Psoas muscle (tissue), 8 donors: ENCODE measurements at places on chromosomes 2 and 18.
A peak's percentile ranks its signal among the peaks of the same experiment; 100 is the strongest.

DNA sequence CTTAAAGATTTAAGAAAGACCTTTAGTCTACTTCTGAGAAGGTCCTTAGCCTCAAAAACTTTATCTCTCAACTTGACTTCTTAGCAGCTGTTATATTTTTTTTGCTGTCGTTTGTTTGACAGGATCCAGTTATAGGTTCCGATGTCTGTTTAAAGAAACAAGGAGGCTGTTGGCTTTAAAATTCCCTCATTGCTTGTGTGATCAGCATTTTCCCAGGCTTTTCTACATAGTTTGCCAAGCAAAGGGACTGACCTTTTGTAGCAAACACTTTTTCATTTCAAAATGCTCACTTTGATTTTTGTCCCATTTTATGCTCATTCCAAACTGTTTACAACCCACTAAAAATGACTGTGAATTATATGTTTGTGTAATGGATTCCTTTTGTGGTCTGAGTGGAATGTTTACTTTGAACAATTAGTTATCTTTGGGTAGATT lies 394.9 kb downstream of the ARHGAP15 start:
- no peak overlapping the region for H3K4me3 ChIP-seq
- H3K4me1 ChIP-seq, result no peaks in the 10 kb centered on the region
- no peaks in the 10 kb centered on the region for H3K36me3 ChIP-seq
- DNase-seq, result no peak

DNA sequence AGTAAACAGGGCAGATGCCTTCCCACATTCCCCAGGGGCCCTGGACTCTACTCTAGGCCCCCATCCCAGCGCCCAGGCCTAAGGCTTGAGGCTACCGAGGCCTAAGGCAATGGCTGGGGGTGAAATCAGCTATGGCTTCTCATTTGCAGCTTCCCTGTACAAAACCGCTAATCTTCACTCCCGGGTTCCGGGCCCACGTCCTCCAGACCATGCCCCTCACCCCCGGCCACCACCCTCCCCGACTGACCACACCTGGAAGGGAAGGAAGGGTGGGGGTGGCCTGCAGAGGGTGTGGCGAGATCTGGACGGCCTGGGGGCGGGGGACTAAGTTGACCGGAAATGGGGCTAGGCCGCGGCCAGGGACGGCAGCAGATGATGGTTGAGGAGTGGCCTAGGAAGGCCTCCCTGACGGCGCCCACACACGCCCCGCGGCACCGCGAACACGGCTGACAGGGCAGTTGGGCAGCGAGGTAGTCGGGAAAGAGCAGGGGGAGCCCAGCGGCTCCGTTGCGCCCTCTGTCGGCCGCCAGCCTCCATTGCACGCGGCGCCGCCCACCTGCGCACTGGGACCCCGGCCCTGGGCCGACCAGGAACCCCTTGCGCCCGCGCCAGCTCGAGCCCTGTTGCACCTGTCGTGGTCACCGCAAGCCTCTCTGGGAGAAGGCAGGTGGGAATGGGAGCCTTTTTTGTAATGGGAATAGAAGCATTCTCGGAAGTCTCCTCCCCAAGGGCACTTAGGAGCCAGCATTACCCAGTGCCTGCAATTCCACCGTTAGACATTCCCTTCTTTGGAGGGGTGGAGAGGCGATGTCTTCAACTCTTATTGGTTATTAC lies 117.1 kb upstream of the STPG4 start:
- peak; percentile 85 for DNase-seq
- no peaks in the 10 kb centered on the region for H3K36me3 ChIP-seq
- peak overlapping the region; percentile 49 for H3K4me3 ChIP-seq
- H3K4me1 ChIP-seq, result peaks cover 34% of the 10 kb centered on the region
- peak overlapping the region; percentile 95 for H3K27ac ChIP-seq

- peak within 1 kb of the TSS; percentile 76 for H3K4me3 ChIP-seq
- H3K27me3 ChIP-seq, result no peaks in the 10 kb centered on the region
- H3K36me3 ChIP-seq, result no peaks in the 10 kb centered on the region
- no peaks in the 10 kb centered on the region for H3K4me1 ChIP-seq
- DNase-seq, result peak; percentile 79
These were observed at the start of the genes PECR and TMEM169 for GRCh38 chr2:216081487-216082116. PECR (minus strand) TSS chr2:216081809; CDS start chr2:216081741, 68 bp downstream. TMEM169 (plus strand) TSS chr2:216081919; CDS start chr2:216095964, 14,045 bp downstream.

GRCh38 chr18:36323421-36323820 lies 25.9 kb downstream of the FHOD3 start:
- H3K36me3 ChIP-seq, result no peaks in the 10 kb centered on the region
- H3K4me3 ChIP-seq, result no peak overlapping the region
- no peaks in the 10 kb centered on the region for H3K27me3 ChIP-seq
- DNase-seq, result no peak
- no peaks in the 10 kb centered on the region for H3K4me1 ChIP-seq
- H3K27ac ChIP-seq, result no peak overlapping the region

GRCh38 chr2:137964066-137964858 lies at the start of gene HNMT:
HNMT (plus strand) TSS chr2:137964473; CDS start chr2:137964492, 19 bp downstream.
- peak; percentile 19 for DNase-seq
- no peaks in the 10 kb centered on the region for H3K4me1 ChIP-seq
- no peaks in the 10 kb centered on the region for H3K36me3 ChIP-seq
- peak within 1 kb of the TSS; percentile 64 for H3K4me3 ChIP-seq

DNA sequence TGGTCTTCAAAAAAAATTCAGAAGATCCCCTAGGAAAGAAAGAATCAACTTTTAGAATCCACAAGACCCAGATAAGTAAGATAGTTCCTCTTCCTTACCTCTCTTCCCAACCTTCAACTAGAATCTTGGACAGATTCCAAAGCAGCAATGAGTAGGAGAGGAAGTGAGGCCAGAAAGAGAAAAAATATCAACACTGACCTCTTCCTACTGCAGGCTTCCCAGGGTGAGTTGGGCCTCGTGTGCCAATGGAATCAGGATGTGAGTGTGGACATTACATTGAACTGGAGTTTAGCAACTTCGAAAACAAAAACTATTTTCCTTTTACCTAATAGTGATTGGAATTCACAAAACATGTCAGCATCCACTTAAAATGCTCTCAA lies 102.5 kb upstream of the PIEZO2 start:
- no peaks in the 10 kb centered on the region for H3K27me3 ChIP-seq
- H3K4me1 ChIP-seq, result no peaks in the 10 kb centered on the region
- no peaks in the 10 kb centered on the region for H3K36me3 ChIP-seq
- no peak overlapping the region for H3K4me3 ChIP-seq

- H3K27me3 ChIP-seq, result no peaks in the 10 kb centered on the region
- H3K4me1 ChIP-seq, result no peaks in the 10 kb centered on the region
- H3K27ac ChIP-seq, result no peak overlapping the region
- no peaks in the 10 kb centered on the region for H3K36me3 ChIP-seq
- no peak overlapping the region for H3K4me3 ChIP-seq
These were observed 274.2 kb upstream of the LRATD1 start for GRCh38 chr2:14358339-14358738.

- no peaks in the 10 kb centered on the region for H3K36me3 ChIP-seq
- no peaks in the 10 kb centered on the region for H3K4me1 ChIP-seq
- H3K4me3 ChIP-seq, result no peak overlapping the region
- no peaks in the 10 kb centered on the region for H3K27me3 ChIP-seq
- DNase-seq, result no peak
These were observed 81.2 kb downstream of the TSN start for GRCh38 chr2:121836611-121837010.

GRCh38 chr18:24397694-24398368 lies at the start of gene OSBPL1A:
OSBPL1A (minus strand) TSS chr18:24397824; CDS start chr18:24377533, 20,291 bp downstream.
- peak within 1 kb of the TSS; percentile 67 for H3K27ac ChIP-seq
- peak; percentile 93 for DNase-seq
- H3K4me1 ChIP-seq, result no peaks in the 10 kb centered on the region
- H3K27me3 ChIP-seq, result peaks cover 9% of the 10 kb centered on the region
- no peaks in the 10 kb centered on the region for H3K36me3 ChIP-seq

- no peaks in the 10 kb centered on the region for H3K27me3 ChIP-seq
- no peak for DNase-seq
- no peak overlapping the region for H3K4me3 ChIP-seq
- H3K27ac ChIP-seq, result no peak overlapping the region
- no peaks in the 10 kb centered on the region for H3K36me3 ChIP-seq
These were observed 36.2 kb downstream of the FTCDNL1 start for GRCh38 chr2:199814817-199815211.

- H3K4me3 ChIP-seq, result no peak overlapping the region
- H3K27ac ChIP-seq, result no peak overlapping the region
- H3K36me3 ChIP-seq, result no peaks in the 10 kb centered on the region
- H3K27me3 ChIP-seq, result no peaks in the 10 kb centered on the region
- no peaks in the 10 kb centered on the region for H3K4me1 ChIP-seq
These were observed 1531.9 kb upstream of the ACVR2A start for GRCh38 chr2:146312899-146313298.

DNA sequence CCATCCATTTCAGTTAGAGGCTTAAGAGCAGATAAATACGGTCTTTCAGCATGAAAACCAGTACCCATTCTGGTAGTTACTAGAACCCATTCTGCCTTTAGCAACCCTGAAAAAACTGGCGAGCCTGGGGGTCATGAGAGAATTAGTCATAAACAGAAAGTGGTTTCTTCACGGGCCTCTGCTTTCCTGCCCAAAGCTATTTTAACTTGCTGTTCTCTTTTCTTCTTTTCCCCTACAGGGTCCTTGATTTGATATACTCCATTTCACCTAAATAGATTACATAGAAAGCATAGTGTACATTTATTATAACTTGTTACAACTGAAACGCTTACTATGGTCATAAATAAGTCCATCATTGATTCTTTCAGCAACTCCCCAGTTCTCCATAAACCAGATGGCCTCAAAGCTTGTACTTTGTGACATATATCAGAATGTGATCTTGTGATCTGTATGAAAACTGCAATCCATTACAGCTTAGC lies 48.3 kb downstream of the WDFY1 start:
- DNase-seq, result no peak
- H3K27ac ChIP-seq, result no peak overlapping the region
- H3K4me3 ChIP-seq, result no peak overlapping the region
- peaks cover 81% of the 10 kb centered on the region for H3K36me3 ChIP-seq
- H3K4me1 ChIP-seq, result no peaks in the 10 kb centered on the region

DNA sequence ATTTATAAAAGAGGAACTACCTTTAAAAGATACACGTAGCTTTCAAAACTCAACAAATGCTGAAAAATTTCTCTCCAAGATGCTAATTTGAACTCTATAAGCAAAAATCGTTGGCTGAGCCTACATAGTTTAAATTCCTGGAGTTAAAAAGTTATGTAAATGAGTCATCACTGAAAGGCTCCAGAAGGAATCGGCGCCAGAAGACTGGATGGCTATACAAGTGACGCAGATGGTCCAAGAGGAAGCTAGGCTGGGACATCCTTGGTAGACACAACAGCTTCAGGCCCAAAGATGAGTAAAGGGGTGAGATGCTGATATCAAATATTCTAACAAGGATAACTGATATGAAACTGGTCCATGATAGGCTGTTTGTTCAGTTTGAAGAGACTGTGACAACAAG lies 22.8 kb upstream of the DNAH6 start:
- DNase-seq, result no peak
- H3K4me3 ChIP-seq, result no peak overlapping the region
- H3K4me1 ChIP-seq, result no peaks in the 10 kb centered on the region
- H3K27me3 ChIP-seq, result no peaks in the 10 kb centered on the region

DNA sequence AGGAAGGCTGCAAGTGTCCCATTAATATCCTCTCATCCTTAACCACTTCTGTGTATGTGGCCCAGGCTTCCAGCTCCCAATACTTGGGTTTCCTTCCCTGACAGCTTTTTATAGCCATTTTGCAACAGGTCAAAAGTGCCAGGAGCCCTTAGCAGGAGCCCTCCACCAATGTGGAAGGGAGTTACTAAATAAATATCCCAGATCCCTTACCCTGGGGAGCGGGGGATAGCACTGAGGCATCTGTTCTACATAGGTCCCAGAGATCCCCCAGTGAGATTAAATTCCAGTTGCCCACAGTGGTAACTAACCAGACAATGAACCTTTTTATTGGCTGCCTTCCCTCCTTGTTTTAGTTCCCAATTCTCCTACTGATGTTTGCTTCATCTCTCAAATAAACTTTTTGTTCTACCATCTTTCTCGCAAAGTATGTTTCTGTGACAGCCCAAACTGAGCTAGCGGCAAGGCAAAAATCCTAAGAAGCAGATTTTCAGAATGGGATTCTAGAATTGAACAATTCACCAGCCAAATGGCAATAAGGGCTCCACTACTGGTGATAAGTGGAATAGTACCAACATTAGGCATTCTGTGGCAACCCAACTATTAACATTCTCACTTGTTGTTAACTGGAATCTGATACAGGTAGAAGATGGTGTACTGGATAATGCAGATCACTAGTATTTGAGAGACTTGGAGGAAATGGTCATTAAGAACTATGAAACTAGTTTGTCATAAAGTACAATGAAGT lies 83.9 kb upstream of the MAPRE2 start:
- H3K4me1 ChIP-seq, result peaks cover 26% of the 10 kb centered on the region
- no peaks in the 10 kb centered on the region for H3K27me3 ChIP-seq
- H3K4me3 ChIP-seq, result no peak overlapping the region
- H3K27ac ChIP-seq, result peak overlapping the region; percentile 73

DNA sequence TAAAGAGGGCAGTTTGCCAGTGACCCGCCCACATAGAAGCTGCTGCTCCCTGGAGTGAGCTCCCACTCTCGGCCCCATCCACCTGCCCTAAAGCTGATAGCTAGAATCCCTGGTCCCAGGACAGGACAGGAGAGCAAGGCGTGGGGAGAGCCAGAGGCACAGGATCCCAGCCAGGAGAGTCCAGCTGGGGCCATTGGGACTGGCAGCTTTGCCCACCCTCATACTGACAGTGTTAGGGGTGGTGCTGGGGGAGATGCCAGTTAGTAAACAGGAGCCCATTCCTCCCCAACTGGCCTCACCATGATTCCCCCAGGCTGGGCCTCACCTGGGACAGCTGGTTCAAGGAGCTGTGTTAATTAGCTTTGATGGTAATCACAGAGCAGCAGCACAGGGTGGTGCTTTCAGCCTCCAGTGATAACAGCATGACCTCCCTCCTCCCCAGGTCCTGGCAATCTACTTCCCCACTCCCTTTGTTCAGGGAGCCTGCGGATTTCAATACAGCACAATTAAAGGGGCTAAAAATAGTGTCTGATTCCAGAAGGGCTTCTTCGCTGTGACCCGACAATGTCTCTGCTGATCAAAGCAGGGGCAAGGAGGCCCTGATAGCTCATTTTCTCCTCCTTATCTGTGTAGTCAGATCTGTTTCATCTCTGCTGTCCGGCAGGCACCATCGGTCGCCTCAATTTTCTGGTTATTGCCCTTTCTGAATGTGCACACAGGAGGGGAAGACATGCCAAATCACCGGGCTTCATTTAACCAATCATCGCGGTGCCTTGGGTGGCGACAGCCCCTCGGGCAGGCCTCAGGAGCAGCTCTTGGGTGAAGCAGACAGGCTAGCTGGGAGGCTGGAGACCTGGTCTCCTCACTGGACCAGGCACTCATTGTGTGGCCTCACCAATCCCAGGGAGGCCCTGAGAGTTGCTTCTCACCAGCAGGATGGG lies 119.9 kb upstream of the TEX51 start:
- H3K27me3 ChIP-seq, result peaks cover 3% of the 10 kb centered on the region
- H3K4me3 ChIP-seq, result no peak overlapping the region
- H3K27ac ChIP-seq, result no peak overlapping the region
- no peaks in the 10 kb centered on the region for H3K36me3 ChIP-seq

DNA sequence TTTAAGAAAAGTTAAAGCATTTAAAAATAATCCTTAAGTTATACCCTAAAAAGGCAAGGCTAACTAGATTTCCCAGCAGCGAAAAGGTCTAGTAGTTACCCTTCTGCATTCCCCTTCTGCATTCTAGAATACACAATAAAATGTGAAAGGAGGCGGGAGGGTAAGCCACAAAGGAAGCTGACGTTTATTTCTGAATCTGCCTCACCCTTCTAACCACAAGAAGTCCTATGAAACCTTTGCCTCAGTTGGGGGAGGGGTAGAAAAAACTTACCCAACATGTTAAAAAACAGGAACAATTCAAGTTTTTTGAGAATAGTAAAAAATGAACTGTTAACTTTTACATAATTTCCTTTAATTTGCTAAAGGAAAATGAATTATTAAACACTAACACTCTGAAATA lies 11.3 kb downstream of the STK17B start:
- H3K27ac ChIP-seq, result no peak overlapping the region
- no peak for DNase-seq
- no peaks in the 10 kb centered on the region for H3K4me1 ChIP-seq
